ENCODE measurements at places on chromosomes 12 and 14. TPM values are rescaled to one million over a fixed set of nuclear protein-coding genes. Genes with fewer than 3 reads are reported as not detected.

DNA sequence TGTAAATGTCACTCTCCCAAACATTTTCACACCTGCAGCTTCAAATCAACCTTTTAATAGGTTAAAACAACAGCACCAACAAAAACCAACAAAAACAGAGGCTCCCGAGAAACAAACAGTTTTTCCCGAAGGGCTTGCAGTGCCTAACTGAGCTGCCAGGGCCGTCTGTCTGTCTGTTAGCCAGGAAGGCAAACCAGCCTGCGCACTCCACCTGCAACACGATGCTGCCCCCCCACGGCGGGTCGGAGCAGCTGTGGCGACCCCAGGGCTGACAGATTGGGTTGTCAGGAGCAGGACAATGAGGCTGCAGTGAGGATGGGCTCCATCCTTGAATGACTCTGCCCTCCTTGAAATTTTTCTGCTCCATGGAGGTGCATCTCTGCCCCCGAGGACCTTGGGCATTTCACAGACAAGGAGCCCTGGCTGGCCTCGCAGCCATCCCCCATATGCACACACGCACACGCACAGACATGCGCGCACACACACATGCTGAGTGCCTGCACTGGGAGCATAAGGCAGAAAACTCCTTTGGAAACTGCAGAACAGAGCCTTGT, 2.6 kb downstream of the RTL1 start:
- peaks cover 35% of the 10 kb centered on the region for H3K36me3 ChIP-seq
- peaks cover 7% of the 10 kb centered on the region for H3K27me3 ChIP-seq
- peaks cover 75% of the 10 kb centered on the region for H3K4me1 ChIP-seq
- DNase-seq: no peak

DNA sequence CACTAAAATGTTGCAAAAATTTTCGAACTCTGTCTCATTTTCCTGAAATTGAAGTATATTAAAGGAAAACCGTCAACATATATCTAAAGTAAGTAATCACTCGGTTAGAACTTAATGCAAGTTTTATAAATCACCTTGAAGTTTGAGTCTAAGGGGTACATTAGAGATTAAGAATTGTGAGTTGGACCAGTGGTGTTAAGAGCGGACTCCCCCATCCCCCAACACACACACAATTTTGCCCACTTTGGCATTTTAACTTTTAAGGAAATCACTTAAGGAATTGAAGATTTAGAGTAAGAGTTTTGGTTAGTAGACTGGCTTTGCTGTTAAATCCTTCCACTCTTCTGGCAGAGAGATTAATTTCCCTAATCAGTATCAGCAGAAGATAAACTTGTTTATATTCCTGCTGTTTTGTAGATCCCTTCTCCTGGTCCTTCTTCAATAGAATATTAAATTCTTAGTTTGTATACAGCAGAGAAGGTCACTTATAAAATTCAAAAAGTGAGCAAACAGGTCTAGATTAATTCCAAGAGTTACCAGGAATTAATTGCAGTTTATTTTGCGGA, 1.5 kb downstream of the HIF1A start:
- no peaks in the 10 kb centered on the region for H3K27me3 ChIP-seq
- H3K4me1 ChIP-seq: peaks cover 4% of the 10 kb centered on the region
- DNase-seq: no peak
- no peaks in the 10 kb centered on the region for H3K36me3 ChIP-seq
- H3K4me3 ChIP-seq: peak overlapping the region; percentile 95

GRCh38 chr14:74438351-74438915, 12.4 kb upstream of the SYNDIG1L start:
- H3K27me3 ChIP-seq: no peaks in the 10 kb centered on the region
- H3K36me3 ChIP-seq: no peaks in the 10 kb centered on the region
- no peak overlapping the region for H3K27ac ChIP-seq
- H3K4me1 ChIP-seq: no peaks in the 10 kb centered on the region
- no peak overlapping the region for H3K4me3 ChIP-seq
- no peak for DNase-seq

GRCh38 chr12:122001466-122002209, 20.0 kb upstream of the BCL7A start:
- H3K27ac ChIP-seq: no peak overlapping the region
- H3K27me3 ChIP-seq: no peaks in the 10 kb centered on the region
- H3K36me3 ChIP-seq: peaks cover 11% of the 10 kb centered on the region
- DNase-seq: no peak
- peaks cover 7% of the 10 kb centered on the region for H3K4me1 ChIP-seq

- H3K27me3 ChIP-seq: no peaks in the 10 kb centered on the region
- no peak for DNase-seq
- no peak overlapping the region for H3K27ac ChIP-seq
- H3K4me3 ChIP-seq: no peak overlapping the region
- no peaks in the 10 kb centered on the region for H3K36me3 ChIP-seq
These were observed 14.3 kb upstream of the IFNG start for GRCh38 chr12:68173792-68174191.

- H3K27me3 ChIP-seq: peaks cover 48% of the 10 kb centered on the region
- H3K4me3 ChIP-seq: no peak overlapping the region
- peaks cover 75% of the 10 kb centered on the region for H3K36me3 ChIP-seq
- no peak overlapping the region for H3K27ac ChIP-seq
These were observed 9.2 kb downstream of the AGAP2 start for GRCh38 chr12:57729321-57729844.

DNA sequence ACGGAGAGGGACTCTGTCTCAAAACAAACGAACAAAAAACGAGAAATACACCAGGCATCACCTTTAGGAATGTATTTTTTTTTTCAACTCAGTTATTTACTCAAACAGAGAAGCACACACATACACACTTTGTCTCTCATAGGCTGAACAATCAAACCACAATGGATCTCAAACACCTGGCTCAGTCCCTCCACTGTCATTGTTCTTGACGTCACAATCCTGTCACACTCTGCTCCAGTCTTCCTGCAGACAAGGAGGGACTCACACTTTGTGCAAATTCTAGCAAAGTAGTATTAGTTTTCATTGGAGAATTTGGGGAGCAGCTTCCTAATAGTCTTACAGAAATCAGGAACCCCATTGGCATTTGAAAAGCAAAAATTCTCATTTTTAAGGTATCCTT, 727.8 kb downstream of the BCL11B start:
- no peaks in the 10 kb centered on the region for H3K36me3 ChIP-seq
- DNase-seq: no peak
- no peaks in the 10 kb centered on the region for H3K27me3 ChIP-seq
- H3K4me3 ChIP-seq: no peak overlapping the region
- no peak overlapping the region for H3K27ac ChIP-seq

- H3K4me3 ChIP-seq: no peak overlapping the region
- H3K27me3 ChIP-seq: no peaks in the 10 kb centered on the region
- H3K27ac ChIP-seq: no peak overlapping the region
- H3K36me3 ChIP-seq: no peaks in the 10 kb centered on the region
- no peaks in the 10 kb centered on the region for H3K4me1 ChIP-seq
- no peak for DNase-seq
These were observed 98.9 kb downstream of the ARID2 start for GRCh38 chr12:45828402-45828801.

DNA sequence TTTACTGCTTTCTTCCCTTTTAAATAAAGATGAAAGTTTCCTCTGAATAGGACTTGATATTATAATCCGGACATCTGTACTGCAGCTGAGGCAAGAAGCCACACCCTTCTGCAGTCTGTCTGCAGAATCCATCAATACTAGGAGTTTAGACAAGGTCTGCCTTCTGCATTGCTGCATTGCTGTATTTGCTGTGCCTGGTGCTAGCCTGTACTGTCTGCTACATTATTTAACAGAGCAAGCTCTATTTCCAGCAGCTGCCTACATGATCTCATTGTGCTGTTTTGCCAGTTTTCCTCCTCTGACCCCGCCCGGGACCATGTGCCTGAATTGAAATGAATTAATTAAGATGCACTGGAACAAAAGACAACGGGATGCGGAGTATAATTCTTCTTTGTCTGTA, 1.7 kb downstream of the TUBA1A start:
- peak overlapping the region; percentile 88 for H3K4me3 ChIP-seq
- H3K27me3 ChIP-seq: no peaks in the 10 kb centered on the region
- H3K36me3 ChIP-seq: peaks cover 28% of the 10 kb centered on the region

- H3K27me3 ChIP-seq: no peaks in the 10 kb centered on the region
- no peak for DNase-seq
- peaks cover 34% of the 10 kb centered on the region for H3K4me1 ChIP-seq
- H3K4me3 ChIP-seq: no peak overlapping the region
- peaks cover 3% of the 10 kb centered on the region for H3K36me3 ChIP-seq
These were observed 27.8 kb downstream of the SCARB1 start for GRCh38 chr12:124835656-124836410.

- no peak for DNase-seq
- H3K4me3 ChIP-seq: no peak overlapping the region
These were observed 1486.2 kb upstream of the SEL1L start for GRCh38 chr14:83019744-83020414.

- H3K36me3 ChIP-seq: no peaks in the 10 kb centered on the region
- H3K27me3 ChIP-seq: no peaks in the 10 kb centered on the region
- H3K4me3 ChIP-seq: no peak overlapping the region
- no peak for DNase-seq
- H3K27ac ChIP-seq: no peak overlapping the region
- H3K4me1 ChIP-seq: peaks cover 7% of the 10 kb centered on the region
These were observed 6.8 kb upstream of the TRAF3 start for GRCh38 chr14:102770147-102771123.

DNA sequence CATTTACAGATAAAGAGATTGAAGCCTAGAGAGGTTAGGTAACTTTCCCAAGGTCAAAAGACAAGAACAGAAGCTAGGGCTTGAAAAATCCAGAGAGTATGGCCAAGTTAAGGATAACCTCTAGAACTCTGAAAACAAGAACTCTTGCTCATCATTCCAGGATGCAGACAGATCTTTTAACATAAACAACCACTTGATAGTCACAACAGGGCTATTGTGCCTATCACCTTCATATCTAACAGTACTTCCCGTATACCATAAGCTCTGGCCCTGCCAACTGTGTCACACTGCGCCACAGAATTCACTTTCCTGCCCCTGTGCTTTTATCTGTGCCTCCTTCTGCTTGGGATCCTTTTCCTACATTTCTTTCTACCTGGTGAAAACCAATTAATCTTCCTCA, 18.2 kb downstream of the ERP29 start:
- no peaks in the 10 kb centered on the region for H3K4me1 ChIP-seq
- no peak overlapping the region for H3K27ac ChIP-seq
- H3K4me3 ChIP-seq: no peak overlapping the region
- no peaks in the 10 kb centered on the region for H3K27me3 ChIP-seq

GRCh38 chr12:120224304-120225199, 23.6 kb upstream of the RPLP0 start:
- no peaks in the 10 kb centered on the region for H3K27me3 ChIP-seq
- H3K4me1 ChIP-seq: peaks cover 72% of the 10 kb centered on the region
- H3K27ac ChIP-seq: peak overlapping the region; percentile 71
- peaks cover 56% of the 10 kb centered on the region for H3K36me3 ChIP-seq

DNA sequence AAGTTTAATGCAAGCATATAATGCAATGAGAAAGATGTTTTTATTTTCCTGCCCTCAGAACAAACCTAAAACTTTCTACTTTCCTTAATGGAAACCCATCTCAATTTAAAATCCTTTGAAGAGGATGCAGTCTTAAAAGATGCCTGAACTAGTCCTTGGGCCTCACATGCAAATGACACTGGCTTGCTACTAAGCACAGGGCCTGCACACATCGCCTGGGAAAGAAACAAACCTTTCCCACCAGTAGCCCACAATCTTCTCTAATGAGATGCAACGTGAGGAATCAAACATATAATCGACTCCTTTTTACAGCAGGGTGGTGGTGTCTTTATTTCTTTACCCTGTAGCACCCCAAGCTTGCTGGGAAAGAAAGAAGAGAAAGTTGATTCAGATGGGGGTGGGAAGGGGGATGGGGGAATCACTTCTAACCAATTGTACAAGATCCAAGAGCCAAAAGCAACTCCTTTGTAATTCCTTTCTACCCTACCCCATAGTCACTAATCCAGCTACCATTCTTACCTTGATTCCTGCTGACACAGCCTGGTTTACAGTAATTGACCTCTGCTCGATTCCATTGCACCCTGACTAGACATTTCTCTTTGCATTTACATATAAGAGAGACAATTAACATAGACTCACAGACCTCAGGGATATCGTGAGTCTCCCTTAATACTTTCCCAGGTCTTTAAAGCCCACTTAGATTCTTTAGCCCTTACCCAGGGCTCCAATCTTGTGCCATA, 69.5 kb upstream of the FERMT2 start:
- H3K36me3 ChIP-seq: no peaks in the 10 kb centered on the region
- H3K27me3 ChIP-seq: no peaks in the 10 kb centered on the region
- DNase-seq: no peak
- H3K27ac ChIP-seq: no peak overlapping the region
- H3K4me3 ChIP-seq: no peak overlapping the region
- no peaks in the 10 kb centered on the region for H3K4me1 ChIP-seq

GRCh38 chr12:125676366-125676765, 611.1 kb downstream of the AACS start:
- no peak overlapping the region for H3K4me3 ChIP-seq
- no peak overlapping the region for H3K27ac ChIP-seq
- H3K36me3 ChIP-seq: no peaks in the 10 kb centered on the region
- no peaks in the 10 kb centered on the region for H3K27me3 ChIP-seq
- no peak for DNase-seq

GRCh38 chr12:122842505-122843405, 7.5 kb downstream of the HIP1R start:
- no peak for DNase-seq
- peaks cover 86% of the 10 kb centered on the region for H3K4me1 ChIP-seq
- H3K4me3 ChIP-seq: no peak overlapping the region
- H3K27ac ChIP-seq: peak overlapping the region; percentile 57
- no peaks in the 10 kb centered on the region for H3K27me3 ChIP-seq

DNA sequence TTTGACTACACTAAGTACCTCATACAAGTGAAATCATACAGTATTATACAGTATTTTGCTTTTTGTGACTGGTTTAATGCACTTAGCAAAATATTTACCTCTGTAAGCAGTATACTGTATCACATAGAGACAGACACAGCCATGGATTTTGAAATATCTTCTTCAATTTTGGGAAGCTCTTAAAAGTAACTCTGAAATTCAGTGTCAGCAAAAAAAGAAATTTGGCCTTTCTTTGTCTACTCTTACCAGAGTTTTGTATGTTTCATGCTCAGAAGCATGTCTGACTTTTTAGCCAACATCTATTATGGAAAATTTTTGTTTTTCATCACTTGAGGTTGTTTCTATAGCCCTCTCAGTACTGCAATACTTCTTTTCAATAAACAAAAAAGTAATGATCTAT, 1102.2 kb downstream of the TRHDE start:
- H3K36me3 ChIP-seq: no peaks in the 10 kb centered on the region
- H3K27me3 ChIP-seq: no peaks in the 10 kb centered on the region
- DNase-seq: no peak
- H3K4me3 ChIP-seq: no peak overlapping the region
- no peak overlapping the region for H3K27ac ChIP-seq

The AKAP3 gene
- polyA plus RNA-seq: 3.2 TPM

The CSRP2 gene
- 63.4 TPM for polyA plus RNA-seq

The CYP46A1 gene
- polyA plus RNA-seq: 42.2 TPM

The NDUFB1 gene
- polyA plus RNA-seq: 226 TPM

The OTUB2 gene
- 5.8 TPM for polyA plus RNA-seq

The SAV1 gene
- polyA plus RNA-seq: 26.6 TPM

The FAM181A gene
- polyA plus RNA-seq: 16.0 TPM

The CLEC4A gene
- 3.7 TPM for polyA plus RNA-seq
